ENCODE measurements at places on chromosomes 11 and 22. TPM values are rescaled to one million over a fixed set of nuclear protein-coding genes. Genes with fewer than 3 reads are reported as not detected.
A peak's percentile ranks its signal among the peaks of the same experiment; 100 is the strongest.

DNA sequence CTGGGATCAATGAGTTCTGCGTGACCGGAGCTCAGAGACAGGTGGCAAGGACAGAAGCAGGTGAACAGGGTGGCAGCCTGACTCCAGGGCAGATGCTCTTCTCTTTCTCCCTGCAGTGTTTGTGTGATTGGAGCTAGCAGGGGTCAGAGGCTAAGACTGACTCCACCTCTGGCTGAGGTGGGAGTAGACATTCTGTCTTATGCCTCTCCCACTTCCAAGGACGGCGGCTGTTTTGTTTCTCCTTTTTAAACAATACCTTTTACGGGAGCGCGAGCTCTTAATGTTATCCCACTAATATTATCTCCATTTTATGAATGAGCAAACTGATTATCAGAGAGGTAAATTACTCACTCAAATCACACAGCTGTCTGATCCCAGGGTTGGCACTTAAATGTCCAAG lies 323.7 kb downstream of the MIAT start:
- no peak for DNase-seq

GRCh38 chr22:44664149-44664548 lies 37.9 kb upstream of the PRR5 start:
- peak; percentile 36 for DNase-seq

GRCh38 chr11:77063407-77063806 lies 3.4 kb upstream of the CAPN5 start:
- no peak for DNase-seq

OR56A5 gene
- not detected for total RNA-seq

CENPM gene
- 77.5 TPM for total RNA-seq

DNAJB7 gene
- total RNA-seq, result not detected

GRCh38 chr11:125941619-125942611 lies 3.9 kb upstream of the VSIG10L2 start:
- DNase-seq, result no peak

GRCh38 chr22:23192133-23192532 lies 11.8 kb downstream of the BCR start:
- DNase-seq, result no peak

KCNJ1 gene
- total RNA-seq, result not detected

XKR3 gene
- not detected for total RNA-seq

- no peak for DNase-seq
Observed at GRCh38 chr11:24585192-24585591, 88.3 kb downstream of the LUZP2 start.

GRCh38 chr11:67288198-67288451 lies 978 bp upstream of the ANKRD13D start:
- DNase-seq, result no peak

GRCh38 chr11:121655537-121656327 lies 203.0 kb upstream of the SORL1-AS1 start:
- DNase-seq, result peak; percentile 63

DNA sequence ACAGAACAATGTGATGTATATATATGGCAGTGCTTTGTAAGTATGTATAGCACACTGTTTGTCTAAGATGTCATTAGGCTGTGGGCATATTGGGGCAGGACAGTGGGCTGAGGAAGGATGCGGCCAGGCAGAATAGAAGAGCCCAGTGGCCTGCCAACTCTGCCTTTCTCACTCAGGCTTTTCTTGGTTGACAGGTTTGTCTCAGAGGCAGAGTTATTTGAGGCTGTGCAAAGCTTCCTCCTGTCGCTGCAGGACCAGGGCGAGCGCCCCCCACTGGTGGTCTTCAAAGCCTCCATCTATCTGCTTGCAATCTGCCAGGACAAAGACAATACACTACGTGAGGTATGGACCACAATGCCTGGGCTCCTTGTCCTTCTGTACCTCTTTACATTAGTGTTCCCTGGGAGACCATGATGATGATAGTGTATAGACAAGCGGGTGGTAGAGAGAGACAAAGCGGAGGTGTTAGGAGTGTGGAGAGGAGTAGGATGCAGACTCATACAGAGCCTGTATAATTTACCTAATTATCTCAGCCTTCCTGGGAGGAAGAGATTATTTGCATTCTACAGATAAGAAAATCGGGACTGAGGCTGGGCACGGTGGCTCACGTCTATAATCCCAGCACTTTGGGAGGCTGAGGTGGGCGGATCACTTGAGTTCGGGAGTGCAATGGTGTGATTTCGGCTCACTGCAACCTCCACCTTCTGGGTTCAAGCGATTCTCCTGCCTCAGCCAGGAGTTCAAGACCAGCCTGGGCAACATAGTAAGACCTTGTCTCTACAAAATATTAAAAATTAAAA lies 37.3 kb upstream of the CCDC134 start:
- no peak for DNase-seq

GRCh38 chr11:65609229-65609628 lies 4.8 kb downstream of the MAP3K11 start:
- DNase-seq, result no peak

DNA sequence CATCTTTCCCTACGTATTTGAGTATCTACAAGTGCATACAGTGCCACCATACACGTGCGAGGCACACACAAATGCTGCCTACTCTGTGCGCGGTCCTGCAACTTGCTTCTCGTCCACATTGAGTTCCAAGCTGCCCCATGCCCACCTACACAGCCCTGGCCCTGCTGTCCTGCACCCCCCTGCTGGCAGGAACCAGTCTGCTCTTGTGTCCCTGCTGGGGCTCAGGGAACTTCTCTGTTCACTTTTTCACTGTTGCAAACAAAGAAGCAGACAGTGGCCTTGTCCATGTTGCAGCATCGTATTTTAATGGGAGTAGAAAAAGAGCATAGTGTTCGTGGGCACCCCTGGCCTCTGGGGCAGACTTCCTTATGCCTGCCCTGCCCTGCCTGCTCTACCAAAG lies 14.0 kb downstream of the CPT1A start:
- no peak for DNase-seq

DNA sequence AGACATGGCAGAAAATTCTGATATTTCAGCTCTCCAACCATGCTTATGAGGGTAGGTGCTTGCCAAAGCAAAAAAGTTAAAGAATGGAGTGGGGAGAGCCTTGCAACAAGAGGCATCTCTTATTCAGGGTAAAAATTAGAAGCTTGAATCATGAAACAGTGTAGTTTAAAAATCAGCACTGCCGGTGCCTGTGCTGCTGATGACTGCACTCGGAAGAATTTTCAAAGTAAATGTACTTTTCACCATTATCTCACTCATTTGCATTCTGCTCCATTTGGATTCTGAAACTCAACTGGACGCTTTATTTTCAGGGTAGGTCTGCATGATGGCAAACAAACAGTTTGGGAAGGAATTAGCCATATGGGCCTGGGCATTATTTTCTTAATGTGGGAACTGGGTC lies 126.3 kb downstream of the KIRREL3 start:
- DNase-seq, result no peak

SLC37A2 gene
- 2.0 TPM for total RNA-seq

USH1C gene
- not detected for total RNA-seq

DNA sequence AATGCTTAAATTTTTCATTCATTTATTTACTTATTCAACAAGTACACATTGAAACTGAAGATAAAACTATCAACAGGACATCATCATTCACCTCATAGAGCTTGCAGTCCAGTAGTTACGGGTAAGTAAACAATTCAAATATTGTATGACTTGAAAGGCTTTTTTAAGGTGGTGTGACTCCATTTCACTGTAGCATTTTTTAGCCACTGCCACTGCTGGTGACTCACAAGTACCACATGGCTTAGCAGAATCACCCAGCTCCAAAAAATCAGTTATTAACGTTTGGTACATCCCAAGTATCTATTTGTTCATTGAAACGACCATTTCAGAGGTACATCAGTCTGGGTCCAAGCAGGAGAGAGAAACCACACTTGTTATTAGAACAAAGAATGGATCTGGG lies 427.9 kb upstream of the DDI1 start:
- DNase-seq, result no peak

DNA sequence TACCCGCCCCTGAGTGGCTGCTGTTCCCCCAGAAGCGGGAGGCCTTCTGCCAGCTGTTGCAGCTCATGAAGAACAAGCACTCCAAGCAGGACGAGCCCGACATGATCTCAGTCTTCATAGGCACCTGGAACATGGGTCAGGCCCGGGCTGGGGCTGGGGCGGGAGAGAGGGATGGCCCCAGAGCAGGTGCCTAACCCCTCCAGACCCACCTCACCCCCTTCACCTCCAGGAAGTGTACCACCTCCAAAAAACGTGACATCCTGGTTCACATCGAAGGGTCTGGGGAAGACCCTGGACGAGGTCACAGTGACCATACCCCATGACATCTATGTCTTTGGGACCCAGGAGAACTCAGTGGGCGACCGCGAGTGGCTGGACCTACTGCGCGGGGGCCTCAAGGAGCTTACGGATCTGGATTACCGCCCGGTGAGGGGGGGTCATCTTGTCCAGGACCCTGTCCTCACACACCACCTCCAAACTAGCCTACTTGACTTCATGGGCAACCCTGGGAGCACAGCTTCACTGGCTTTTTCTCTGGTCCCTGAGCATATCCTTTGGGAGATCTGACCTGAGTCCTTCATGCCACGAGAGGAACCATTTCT lies 6.3 kb downstream of the INPPL1 start:
- DNase-seq, result no peak

PRSS23 gene
- total RNA-seq, result 4.0 TPM

DDTL gene
- not detected for total RNA-seq

DNA sequence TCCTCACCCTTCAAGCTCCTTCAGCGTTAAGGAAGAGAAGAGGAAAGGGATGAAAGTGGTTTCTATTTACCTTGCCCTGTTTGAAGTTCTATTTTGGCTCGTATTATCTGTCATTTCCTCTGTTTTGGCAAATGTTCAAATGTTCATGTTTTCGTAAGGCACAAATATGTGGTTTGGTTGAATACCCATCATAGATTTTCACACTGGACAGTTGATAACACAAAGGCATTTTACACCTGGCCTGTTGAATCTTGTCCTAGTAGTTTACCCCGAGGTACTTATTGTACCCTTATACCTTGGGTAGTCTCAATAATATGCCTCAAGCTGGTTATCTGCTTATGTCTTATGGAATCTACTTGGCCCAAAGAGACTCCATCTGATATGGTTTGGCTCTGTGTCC lies 706.9 kb downstream of the METTL15 start:
- no peak for DNase-seq

DNA sequence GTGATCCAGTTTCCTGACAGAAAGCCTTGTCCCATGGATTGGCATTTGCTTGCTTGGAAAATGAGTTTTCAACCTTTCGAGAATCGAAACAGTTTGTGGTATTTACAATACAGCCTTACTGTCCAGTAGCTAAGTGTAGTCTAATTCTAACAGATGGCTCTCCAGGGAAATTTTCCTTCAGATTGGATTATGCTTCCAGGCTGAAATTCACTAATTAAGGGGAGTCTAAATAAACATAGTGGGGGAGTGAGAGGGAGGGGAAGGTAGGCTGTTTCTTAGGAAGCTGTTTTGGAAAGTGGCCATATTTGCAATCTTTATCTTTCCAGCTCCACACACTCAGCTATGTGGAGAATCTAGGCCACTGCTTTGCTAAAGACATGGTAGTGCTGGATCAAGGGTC lies 81.3 kb downstream of the SYT9 start:
- DNase-seq, result no peak

DNA sequence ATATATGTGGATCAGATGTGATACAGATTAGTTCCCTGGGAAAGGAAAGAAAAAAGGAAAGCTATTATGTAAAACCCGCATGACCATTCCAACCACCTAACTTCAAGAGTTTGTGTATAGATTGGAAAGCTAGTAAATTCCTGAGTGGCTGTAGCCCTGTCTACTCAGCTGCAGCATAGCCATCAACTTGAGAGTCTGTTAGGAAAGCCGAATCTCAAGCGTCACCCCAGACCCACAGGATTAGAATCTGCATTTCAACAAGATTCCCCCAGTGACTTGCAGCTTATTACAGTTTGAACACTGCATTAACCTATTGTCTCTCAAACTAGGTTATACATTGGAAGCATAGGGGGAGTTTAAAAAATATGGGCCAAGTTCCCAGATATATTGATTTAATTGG lies 921.7 kb downstream of the LRRC4C start:
- DNase-seq, result no peak

DNA sequence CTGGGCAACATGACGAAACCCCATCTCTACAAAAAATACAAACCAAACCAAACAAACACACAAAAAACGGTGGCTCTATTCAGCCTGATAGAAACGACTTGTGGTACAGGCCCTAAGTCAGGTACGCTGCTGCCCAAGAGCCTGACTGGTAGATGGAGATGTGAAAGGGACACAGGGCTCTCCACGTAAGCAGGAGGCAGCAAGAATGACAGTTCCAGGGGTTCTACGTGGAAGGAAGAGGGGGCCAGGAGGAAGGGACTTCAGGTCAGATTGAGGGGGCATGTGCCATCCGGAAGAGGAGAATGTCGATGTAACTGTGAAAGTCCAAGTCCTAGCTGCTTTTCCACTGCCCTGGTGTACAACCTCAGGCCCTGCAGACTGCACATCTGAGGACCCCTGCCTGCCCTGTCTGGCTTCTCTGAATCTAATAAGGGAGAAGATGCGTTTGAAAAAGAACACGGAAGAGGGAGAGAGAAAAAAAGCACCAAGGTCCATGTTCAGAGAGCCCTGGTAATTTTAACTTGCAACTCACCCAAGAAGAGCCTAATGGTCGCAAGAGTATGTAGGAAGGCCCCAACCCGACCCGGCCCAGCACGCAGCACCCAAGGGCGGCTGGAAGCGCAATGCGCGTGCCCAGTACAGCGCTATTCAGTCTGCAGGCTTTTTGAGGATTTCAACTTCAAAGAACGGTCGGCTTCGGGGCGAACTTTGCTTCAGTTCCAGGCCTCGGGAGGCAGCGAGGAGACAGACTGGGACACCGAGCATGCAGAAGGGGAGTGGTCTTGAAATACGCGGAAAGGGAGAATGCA lies 909 bp upstream of the ZNRD2 start:
- no peak for DNase-seq

TENM4 gene
- total RNA-seq, result not detected

GLYAT gene
- total RNA-seq, result not detected

DNA sequence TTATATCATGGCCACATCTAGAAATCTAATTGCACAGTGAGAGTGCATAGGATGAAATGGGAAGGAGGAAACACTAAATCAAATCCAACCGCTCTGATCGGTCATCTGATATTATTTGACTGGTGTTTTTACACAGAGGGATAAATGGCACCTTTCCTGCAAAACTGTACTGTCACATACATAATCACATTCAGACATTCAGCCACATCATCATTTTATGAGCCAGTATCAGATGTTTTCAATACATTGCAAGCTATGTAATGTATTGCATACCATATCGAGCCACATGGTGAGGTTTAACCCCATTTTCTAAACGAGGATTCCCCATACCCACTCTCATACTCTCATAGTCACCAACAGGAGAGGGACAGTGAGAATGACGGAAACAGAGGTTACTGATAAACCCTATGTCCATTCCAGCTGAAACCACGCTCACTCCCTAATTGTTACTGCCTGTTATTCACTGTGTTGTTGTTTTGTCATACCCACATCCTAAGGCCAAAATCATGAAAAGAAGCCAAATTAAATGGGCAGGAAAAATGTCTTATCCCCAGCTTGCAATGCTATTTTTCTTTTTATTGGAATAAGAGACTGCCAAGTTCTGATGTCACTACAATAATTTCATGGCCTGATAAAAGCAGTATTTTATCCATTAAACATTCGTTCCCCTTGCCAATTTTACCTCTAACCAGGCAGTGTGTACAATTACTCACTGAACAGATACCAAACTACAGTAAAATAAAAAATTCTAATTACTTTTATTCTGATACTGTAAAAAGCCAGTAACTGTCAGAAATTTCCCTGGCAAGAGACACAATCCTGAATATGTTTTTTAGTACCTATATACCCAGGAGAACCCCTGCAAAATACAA lies 9.0 kb downstream of the CDON start:
- DNase-seq, result no peak

Data from CD8-positive, alpha-beta memory T cell (primary cell).